ENCODE measurements at places on chromosomes 1 and 21.

GRCh38 chr1:197715806-197716205 is 59.5 kb downstream of the DENND1B start:
- DNase-seq: no peak

DNA sequence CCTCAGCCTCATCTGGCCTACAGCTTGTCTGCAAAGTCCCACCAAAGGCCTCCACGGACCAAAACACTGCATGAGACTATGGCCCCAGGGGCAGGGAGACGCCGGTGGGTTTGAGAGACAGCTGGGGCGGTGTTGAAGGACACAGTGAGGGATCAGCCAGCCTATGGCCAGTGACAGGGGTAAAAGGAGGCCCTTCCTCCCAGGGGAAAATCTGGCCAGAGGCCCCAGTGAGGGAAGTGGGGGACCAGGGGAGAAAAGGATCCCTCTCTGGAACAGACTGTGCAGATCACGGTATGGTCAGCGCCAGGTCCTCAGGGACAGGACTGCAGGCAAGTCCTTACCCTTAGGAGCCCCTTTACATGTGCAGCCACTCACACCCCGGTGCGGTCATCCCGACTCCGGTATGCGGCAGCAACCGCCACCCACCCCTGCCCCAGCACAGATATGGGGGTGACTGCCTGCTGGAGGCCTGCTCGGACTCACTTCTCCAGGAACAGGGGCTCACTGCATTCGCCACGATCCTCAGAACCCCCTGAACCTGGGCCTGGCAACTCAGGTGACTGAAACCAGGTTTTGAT is 1.3 kb downstream of the CERS2 start:
- DNase-seq: no peak

GRCh38 chr21:38167345-38167744 is 89.4 kb upstream of the KCNJ15 start:
- DNase-seq: no peak

GRCh38 chr1:67855444-67855843 is 22.2 kb upstream of the GNG12 start:
- DNase-seq: no peak

GRCh38 chr1:192764675-192765074 is 44.2 kb upstream of the RGS2 start:
- no peak for DNase-seq

GRCh38 chr1:79079770-79080169 is 73.2 kb upstream of the ADGRL4 start:
- DNase-seq: no peak

GRCh38 chr21:41802684-41803083 is 35.8 kb upstream of the RIPK4 start:
- DNase-seq: no peak

DNA sequence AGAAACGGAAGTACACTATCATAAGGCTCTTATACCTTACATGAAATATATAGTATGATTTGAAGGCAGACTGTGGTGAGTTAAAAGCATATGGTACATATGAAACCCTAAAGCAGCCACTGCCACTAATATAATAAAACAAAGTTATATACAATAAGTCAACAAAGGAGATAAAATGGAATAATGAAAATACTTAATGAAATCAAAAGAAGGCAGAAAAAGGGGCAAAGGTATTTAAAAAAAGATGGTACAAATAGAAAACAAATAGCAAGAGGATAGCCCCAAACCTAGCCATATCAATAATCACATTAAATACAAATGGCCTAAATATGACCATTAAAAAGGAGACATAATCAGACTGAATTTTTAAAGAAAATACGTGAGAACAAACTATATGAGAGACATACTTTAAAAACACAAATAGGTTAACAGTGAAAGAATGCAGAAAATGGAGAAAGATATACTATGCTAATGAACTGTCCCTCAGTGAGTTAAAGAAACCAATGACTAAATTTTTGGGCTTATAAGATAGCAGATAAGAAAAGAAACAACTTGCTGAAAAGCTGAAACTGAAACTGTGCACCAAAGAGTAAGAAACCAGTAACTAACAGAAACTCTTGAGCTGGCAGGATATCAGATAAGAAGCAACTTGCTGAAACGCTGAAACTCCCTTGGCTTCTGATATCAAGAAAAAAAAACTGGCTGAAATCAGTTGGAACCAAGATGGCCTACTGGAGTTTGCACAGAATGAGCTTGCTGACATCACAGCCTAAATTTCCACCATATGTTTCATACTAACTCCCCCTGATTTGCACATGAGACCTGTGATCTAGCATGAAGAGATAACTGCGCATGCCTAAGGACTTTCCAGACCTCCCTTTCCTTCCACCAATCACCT is 44.3 kb upstream of the IL10 start:
- DNase-seq: no peak

- no peak for DNase-seq
Observed at GRCh38 chr1:56520016-56520601, 59.3 kb downstream of the PLPP3 start.

DNA sequence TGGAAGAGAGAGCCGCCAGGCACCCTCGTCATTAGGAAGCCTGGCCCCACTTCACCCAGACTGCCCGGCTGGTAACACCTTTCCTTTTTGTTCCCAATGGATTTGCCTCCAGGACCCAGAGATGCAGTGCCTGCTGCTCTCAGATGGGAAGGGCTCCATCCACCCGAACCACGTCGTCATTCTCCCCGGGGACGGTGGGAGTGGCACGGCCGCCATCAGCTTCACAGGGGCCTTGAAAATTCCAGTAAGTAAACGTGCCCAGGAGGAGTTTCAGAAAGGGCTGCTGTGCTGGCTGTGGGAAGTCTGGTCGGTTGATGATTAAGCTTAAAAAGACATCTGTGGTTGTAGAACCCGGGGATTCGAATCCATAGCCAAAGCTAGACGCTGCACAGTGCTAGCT is 45.2 kb downstream of the SLC37A1 start:
- no peak for DNase-seq

- DNase-seq: no peak
Observed at GRCh38 chr1:211621447-211622198, 42.7 kb upstream of the SLC30A1 start.

DNA sequence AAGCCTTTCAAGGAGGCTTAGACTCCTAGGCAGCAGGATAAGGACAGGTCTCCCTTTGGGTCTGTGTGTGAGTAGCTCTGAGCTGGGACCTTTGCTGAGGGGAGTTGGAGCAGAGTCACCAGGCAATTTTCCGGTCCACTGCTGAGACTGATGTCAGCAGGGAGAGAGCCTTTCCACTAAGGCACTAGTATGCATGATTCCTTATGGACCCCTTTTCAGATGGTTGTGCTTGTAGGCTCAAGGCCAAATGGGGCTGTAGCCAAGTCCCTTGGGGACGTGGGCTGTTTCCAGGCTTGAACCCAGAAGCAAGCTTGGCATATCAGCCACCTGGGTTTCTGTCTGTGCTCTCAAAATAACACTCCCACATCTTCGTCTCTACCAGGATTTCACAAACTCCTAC is 73.0 kb downstream of the CCDC18 start:
- no peak for DNase-seq

DNA sequence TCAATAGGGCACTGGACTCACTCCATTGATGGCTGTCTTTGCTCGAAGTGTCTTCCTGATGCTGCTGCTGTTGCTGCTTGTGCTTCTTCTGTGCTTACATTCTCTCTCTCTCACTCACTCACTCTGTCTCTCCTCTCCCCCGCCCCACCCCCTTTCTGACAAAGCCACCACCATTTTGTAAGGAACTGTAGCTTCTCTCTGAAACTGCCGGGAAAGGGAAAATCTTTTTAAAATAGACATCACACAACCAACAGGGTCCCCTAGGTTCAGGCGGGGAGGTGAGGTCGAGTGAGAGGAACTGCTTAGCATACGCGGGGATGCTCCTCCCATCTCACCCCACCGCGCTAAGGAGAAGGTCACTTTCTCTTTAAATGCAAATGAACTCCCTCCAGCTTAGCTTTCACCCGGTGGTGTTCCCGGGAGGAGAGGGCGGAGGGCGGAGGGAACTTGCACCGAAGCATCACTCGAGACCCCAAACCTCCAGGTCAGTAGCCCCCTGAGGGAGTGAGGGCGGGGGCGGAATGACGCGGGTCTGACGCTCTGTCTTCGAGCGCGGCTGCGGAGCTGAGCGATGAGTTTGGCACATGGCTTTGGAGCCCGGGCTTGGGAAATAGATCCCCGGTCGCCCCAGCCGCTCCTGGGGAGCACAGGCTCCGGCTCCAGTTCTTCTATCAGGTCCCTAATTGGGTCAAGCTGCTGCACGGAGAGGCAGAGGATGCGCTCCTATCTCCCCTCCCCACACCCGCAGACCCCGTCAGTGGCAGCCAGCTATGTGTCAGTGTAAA is at the start of gene CCDC28B:
Gene CCDC28B (plus strand): TSS at position 370 of the 785 bp plus-strand sequence. CDS start 1,341 bp downstream, outside the sequence.
- DNase-seq: no peak

DNA sequence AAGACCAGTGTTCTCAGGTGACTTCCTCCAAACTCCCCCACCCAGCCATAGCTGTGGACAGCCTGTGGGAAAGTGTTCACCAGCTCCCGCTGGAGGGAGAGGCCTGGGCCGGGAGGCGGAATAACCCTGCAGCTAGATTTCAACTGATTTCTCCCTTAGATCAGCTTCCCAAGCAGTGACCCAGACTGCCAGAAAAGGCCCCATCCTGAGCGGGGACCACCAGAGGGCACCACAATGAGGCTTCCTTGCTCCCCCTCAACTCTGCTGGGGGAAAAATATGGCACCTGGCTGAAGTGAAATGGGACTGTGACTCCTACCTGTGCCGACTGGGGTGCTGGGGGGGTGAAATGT is 50.8 kb downstream of the RHBG start:
- DNase-seq: no peak

GRCh38 chr1:173411835-173412742 is 65.0 kb upstream of the PRDX6 start:
- DNase-seq: no peak

DNA sequence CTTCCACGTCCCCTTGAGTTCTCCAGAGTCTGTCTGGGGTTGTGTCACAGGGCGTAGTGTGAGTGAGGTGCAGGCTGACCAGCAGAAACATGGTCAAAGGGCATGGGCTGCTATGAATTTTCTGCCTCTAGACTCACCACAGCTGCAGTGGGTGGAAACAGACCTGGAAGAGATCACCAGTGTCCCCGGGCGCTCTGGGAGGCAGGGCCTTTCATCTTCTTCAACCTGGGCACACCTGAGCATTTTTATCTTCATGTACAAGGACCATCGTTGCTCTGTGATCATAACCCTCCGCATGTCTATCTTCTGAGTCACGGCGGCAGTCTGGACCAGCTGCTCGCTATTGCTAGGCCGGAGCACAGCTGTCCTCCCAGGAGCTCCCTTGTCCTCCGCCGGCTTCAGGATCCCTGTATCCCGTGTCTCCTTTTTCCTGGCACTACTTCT is 29.6 kb downstream of the DEGS1 start:
- DNase-seq: no peak

DNA sequence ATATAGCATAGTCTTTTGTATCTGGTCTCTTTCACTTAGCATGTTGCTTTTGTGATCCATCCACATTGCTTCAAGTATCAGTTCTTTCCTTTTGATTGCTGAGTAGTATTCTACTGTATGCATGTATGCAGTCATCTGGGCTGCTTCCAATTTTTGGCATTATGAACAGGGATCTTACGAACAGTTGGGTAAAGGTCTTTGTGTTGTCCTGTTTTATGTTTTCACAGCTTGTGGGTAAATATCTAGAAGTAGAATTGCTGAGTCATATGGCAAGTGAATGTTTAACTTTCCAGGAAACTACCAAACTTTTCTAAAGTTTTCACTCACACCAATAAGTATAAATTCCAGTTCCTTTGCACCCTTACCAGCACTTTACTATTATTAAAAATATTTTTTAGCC is 60.9 kb downstream of the LHX4 start:
- no peak for DNase-seq

DNA sequence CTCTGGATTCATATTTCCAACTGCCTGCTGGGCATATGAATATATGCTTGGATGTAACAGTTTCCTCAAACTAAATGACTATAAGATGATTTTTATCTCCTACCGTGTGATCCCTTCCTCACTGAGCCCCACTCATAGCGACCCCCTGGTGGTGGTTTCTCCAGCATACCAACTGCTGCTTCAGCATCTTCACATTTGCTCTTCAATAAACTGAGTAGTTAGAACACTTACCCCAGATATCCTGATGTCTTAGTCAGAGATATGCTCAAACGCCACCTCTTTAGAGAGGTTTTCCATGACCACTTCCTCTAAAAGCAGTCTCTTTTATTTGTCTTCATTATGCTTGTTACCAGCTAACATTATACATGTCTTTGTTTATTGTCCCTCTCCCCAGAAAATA is 10.2 kb upstream of the HNRNPR start:
- no peak for DNase-seq

GRCh38 chr1:214321705-214322453 is 40.9 kb downstream of the SMYD2 start:
- DNase-seq: no peak

DNA sequence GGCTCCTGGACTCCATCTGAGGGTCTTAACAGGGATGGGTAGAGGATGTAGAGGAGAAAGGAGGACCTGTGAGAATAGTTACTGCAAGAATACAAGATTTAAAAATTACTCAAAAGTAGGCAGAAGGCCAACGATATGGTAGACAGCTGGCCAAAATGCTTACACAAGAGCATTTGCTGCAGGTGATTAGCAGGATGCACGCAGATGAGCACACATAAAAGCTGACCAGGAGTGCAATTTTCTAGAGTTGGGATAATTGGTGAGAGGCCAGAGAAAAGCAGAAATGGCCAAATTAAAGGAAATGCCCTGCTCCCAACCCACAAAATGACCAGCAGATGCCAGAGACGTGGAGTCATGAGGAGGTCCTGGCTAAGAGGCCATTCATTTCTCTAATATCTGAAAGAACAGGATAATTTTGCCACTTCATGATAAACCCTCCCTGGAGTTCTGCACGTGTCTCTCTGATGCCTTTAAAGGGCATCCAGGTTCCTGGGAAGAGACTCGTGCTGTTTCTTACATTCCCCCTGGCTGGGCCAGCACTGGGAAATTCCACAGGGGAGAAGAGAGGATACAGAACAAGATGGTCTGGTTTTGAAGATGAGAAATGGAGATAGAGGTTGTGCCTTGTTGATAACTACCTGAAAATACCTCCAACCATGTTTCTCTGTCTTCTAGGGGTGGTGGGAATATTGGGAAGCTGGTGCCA is 62.3 kb upstream of the KCNA3 start:
- no peak for DNase-seq

DNA sequence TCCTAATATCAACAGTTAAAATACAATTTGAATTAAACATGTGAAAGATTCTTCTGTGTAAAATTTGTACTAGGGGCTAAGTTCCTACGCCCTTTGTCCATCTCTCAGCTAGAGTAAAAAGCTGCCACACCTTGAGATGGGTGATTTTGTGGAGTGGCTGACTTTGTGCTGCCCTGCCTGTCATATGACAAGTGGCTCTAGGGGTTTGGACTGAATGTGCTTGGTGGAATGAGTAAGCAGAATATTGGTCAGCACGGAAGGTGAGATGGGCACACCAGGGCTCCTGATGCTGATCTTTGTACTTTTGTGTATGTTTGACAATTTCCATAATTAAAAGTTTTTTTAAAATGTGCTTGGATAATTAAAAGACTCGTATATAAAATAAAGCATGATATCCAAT is 133.6 kb upstream of the SLC45A1 start:
- DNase-seq: no peak

- DNase-seq: no peak
Observed at GRCh38 chr1:16445052-16445451, 4.5 kb downstream of the NECAP2 start.

GRCh38 chr21:43771698-43772424 is 4.2 kb downstream of the CSTB start:
- DNase-seq: no peak
